Ovary (tissue), 10 donors: ENCODE measurements at places on chromosomes 16 and 17.

DNA sequence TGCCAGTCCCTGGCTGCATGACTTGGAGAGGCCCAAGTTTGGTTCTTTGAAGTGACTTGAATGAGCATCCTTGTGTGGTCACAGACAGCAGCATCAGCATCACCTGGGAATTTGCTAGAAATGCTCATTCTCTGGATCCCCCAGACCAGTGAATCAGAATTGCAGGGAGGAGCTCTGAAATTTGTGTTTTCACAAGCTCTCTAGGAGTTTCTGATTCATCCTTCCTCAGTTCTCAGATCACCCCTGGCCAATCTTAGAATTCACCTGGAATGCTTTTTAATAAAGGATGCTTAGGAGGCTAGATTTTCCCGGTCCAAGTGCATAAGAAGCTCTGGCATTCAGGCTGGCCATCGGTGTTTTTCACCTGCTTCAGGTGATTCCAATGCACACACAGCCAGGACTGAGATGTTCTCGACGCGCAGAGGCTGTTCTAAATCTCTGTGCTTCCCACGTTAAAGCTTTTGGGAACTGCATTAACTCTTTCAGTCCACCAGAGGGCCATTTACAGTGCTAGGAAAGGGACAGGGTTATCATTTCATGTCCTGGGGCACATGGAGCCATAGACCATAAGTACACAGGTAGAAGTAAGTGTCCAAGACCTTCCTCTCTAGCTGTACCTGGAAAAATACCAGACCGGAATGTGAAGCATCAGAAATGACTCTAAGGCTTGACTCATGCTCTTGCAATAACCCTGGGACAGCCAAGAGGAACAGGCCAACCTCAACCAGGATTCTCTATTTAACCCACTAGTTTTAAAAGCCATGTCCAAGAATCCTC, 85.7 kb upstream of the XYLT1 start:
- no peak for DNase-seq

DNA sequence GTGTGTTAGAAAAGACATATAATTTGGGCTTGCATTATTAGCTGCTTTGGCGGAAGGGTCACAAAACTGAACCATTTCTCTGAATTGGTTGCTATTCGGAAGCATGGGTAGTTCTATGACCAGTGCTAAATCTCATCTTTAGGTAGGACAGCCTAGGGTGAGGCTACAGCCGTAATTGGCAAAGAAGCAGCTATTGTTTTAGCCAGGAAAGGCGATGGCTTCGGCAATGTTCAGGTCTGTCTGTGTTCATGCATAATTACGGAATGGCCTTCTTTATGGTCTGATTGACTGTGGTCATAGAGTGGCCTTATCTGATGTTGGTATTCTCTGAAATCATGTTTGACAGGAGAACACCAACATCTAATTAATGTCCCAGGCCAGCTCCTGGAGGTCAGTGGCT, 368.4 kb upstream of the HSBP1 start:
- DNase-seq = no peak

GRCh38 chr17:81016575-81016974, 18.4 kb upstream of the BAIAP2 start:
- no peak for DNase-seq

DNA sequence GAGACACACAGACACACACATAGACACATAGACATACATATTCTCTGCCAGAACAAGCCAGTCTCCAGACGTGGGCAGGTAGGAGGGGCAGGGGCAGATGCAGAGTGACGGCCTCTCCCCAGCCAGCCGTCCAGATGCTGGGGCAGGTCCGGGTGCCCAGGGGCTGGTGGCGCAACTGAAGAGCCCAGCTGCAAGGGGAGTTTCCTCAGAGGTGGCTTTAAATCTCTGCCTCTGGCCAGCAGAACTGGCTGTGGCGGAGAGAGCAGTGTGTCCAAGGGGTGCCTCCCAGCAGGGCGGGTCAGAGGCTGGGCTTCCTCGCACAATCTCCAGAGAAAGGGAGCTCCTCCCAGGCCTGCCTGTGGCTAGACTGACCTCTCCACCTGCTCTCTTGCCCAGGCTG, 9.4 kb upstream of the GCGR start:
- no peak for DNase-seq
